ENCODE measurements at places on chromosomes 12 and 14.

DNA sequence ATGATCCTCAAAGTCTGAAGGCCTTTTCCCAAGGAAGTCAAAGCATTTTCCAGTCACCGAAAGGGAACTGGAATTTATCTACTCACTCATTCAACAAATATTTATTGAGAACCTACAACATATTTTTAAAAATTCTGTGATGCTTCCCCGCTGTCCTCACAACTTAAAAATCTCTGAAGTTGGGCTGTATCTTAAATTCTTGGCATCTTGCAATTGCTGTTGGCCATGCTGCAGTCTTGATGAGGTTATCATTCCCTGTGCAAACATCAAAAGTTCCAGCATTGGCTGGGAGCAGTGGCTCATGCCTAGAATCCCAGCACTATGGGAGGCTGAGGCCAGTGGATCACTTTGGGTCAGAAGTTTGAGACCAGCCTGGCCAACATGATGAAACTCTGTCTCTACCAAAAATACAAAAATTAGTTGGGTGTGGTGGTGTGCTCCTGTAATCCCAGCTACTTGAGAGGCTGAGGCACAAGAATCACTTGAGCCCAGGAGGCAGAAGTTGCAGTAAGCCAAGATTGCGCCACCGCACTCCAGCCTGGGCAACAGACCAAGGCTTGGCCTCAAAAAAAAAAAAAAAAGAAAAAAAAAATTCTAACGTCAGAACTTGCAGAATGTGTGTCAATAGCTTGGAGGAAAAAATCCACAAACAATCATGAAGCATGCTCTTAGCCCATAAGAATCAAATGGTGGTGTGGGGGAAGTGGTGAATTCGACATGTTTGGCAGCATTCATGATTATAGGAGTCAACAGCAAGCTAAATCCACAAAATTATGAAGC is 34.9 kb downstream of the CCDC177 start:
- DNase-seq: no peak

GRCh38 chr14:54813081-54813480 is 89.5 kb downstream of the GCH1 start:
- DNase-seq: no peak

DNA sequence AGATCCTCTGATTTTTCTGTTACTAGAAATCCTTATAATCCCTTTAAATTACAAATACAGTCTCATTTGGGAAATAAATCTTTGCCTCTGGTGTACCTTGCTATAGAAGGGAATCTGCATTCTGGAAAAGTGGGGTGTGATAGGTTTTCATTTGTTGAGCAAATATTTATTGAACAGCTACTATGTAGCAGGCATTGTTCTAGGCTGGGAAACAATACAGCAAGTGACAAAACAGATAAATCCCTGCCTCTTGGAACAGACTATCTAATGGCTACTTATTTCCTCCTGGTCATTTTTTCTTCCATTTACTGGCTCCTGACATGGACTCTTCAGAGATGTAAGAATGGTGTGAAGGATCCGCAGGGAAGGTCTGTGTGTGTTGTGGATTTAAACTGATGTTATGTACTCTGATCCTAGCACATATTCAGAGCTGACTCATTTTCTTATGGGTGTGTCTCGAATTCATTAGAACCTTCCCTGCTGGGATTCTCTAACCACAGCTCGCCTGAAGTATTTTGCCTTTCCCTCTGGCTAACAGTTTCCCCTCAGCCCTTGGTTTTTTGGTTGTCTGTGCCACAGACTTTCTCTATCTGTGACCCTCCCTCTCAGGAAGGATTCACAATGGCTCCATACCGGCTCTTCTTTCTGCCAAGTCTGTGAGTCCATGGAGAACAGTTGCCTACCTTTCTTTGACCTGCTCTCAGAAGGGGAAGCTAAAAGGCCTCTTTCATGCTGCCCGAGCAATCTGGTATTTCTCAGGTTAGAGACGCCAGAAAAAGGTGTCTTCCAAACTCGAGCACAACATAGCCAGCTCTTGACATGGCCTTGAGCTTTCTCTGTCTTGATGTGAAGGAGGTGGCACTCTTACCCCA is 53.7 kb downstream of the TMTC2 start:
- no peak for DNase-seq

- no peak for DNase-seq
Observed at GRCh38 chr12:2319737-2320506, 267.1 kb downstream of the CACNA1C start.

All from GM12878 (cell line).